ENCODE measurements at places on chromosomes 12 and 14. TPM values are rescaled to one million over a fixed set of nuclear protein-coding genes. Genes with fewer than 3 reads are reported as not detected.

GRCh38 chr12:2613326-2614073, 181.3 kb upstream of the FKBP4 start:
- H3K36me3 ChIP-seq, result peaks cover 29% of the 10 kb centered on the region
- H3K27me3 ChIP-seq, result peaks cover 2% of the 10 kb centered on the region
- DNase-seq, result peak; percentile 97
- H3K4me1 ChIP-seq, result peaks cover 40% of the 10 kb centered on the region
- peak overlapping the region; percentile 92 for H3K27ac ChIP-seq

DNA sequence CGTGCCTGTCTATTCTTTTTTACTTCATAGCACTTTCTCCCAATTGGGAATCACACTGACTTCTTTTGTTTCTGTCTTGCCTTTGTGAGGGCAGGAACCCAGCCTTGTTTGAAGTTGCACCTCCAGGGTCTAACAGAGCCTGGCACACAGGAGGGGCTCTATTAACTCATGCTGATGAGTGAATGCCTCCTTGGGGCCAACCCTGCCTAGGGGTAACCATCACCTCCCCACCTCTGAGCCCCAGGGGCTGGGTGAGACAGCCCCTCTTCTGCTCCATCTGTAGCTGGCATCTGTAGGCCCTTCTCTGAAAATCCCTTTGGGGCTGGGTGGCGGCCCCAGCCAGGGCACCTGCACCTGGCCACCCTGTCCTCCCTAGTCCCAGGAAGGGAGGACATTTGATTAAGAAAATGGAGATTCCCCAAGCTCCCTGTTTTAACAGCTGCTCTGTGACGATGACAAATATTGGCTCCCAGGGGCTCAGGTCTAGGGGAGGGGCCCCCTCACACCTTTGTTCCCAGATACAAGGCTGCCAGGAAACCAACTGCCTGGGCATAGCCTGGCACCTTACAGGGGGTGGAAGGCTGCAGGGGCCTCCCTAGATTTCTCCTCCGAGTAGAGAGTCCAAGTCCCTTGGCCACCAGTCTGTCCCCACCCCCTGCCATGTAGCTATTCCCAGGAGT, 11.8 kb downstream of the TAMALIN start:
- H3K4me1 ChIP-seq, result peaks cover 8% of the 10 kb centered on the region
- no peak overlapping the region for H3K4me3 ChIP-seq
- peaks cover 3% of the 10 kb centered on the region for H3K27me3 ChIP-seq
- no peak for DNase-seq
- no peak overlapping the region for H3K27ac ChIP-seq
- H3K36me3 ChIP-seq, result no peaks in the 10 kb centered on the region

GRCh38 chr12:106147956-106148355, 9.2 kb upstream of the NUAK1 start:
- no peak for DNase-seq
- H3K4me3 ChIP-seq, result no peak overlapping the region
- H3K27ac ChIP-seq, result no peak overlapping the region
- H3K27me3 ChIP-seq, result no peaks in the 10 kb centered on the region
- peaks cover 31% of the 10 kb centered on the region for H3K4me1 ChIP-seq
- no peaks in the 10 kb centered on the region for H3K36me3 ChIP-seq

GRCh38 chr14:94575730-94576585, 5.3 kb upstream of the SERPINA5 start:
- no peak for DNase-seq
- H3K4me3 ChIP-seq, result no peak overlapping the region
- H3K36me3 ChIP-seq, result no peaks in the 10 kb centered on the region

DNA sequence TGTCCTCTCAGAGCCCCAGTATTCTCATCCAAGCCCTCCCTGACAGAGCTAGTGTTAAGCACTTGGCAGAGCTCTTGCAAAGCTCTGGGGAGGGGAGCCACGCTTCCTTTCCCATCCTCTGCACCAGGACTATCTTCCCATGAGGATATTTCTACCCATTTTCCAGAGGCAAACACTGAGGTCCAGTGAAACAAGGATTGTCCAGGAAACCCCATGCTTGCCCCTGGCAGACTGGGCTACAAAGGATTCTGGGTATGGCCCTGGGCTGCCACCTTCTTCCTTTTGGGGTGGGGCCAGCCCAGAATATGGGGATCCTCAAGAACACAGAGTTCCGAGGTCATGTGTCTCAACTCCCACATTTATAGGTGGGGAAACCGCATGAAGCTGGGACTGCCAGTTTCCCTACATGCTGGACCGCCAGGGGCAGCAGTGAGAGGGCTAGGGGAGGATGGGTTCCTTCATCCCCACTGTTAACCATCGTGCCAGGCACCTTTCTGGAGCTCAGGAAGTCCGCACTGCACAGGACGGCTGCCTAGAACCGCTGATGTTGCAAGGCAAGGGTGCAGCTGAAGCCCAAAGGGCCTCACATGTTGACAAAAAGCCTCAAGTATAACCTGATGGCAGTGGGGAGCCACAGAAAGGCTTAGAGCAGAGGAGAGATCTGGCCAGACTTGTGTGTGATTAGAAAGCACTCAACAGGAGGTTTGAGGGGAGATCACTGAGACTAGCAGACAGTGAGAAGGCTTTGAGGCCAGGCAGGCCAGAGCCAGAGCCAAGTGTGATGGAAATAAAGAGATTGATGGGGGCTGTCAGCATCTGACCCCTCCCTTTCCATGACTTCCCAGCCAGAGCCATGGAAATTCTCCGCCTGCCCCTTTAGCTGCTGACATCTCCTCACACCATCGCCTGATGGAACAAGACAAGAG, 5.5 kb upstream of the CCDC85C start:
- H3K36me3 ChIP-seq, result no peaks in the 10 kb centered on the region
- H3K4me1 ChIP-seq, result peaks cover 22% of the 10 kb centered on the region
- DNase-seq, result no peak
- H3K27ac ChIP-seq, result no peak overlapping the region
- H3K27me3 ChIP-seq, result no peaks in the 10 kb centered on the region

GRCh38 chr12:12017135-12017581, 53.6 kb upstream of the BCL2L14 start:
- peaks cover 17% of the 10 kb centered on the region for H3K4me1 ChIP-seq
- no peak overlapping the region for H3K27ac ChIP-seq
- H3K4me3 ChIP-seq, result no peak overlapping the region
- no peaks in the 10 kb centered on the region for H3K36me3 ChIP-seq

GRCh38 chr14:33279865-33280264, 341.2 kb downstream of the NPAS3 start:
- no peak overlapping the region for H3K4me3 ChIP-seq
- no peak overlapping the region for H3K27ac ChIP-seq
- DNase-seq, result no peak
- no peaks in the 10 kb centered on the region for H3K4me1 ChIP-seq
- no peaks in the 10 kb centered on the region for H3K36me3 ChIP-seq

DNA sequence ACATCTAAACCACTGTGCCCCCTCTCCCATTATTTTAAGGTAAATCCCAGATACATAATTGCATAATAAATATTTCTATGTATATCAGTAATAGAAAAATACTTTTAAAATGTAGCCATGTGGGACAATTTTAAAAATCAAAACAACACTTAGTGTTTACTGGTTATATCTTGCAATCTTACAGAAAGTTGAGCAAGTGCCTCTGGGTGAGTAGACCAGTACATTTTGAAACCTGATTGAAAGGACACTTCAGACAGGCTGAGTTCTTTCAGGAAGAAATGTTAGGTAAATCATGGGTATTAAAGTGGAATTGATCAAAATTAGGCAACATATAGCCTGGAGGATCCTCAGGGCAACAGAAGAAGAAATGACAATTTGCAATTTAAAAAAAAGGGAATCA, 7.2 kb downstream of the SLC38A4 start:
- no peak for DNase-seq
- no peaks in the 10 kb centered on the region for H3K27me3 ChIP-seq
- no peaks in the 10 kb centered on the region for H3K36me3 ChIP-seq

DNA sequence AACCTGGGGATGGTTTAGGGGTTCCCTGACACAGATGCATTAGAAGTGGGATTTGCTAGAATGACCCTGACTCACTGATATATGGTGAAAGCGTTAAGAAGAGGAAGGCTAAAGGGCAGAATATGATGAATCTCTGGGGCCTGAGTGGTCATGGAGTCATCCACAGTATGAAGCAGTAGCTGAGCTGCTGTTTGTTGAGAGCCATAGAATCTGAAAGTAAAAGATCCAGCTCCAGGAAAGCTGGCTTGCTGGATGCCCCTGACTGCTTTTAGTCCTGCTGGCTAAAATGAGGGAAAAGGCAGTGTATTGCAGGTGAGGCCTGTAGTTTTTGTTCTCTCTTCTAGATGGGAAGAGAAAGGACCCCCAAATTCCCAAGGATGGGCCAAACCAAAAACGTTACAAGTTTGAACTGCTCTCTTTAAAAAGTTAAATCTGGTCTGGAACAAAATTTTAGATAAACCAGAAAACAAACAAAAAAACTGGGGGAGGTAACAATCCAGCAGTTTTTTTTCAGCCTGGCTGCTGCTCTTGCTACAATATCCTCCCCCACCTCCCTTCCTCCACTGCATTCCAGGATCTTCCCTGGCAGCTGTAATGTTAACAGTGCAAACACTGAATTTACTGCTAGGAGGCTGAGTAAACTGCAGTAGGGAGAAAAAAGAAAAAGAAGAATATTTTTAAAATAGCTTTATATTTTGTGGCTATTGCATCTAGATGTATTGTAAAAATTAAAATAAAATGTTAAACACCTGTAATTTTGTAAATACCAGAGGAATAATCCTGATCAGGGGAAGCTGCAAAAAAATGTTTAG, 16.5 kb downstream of the SEL1L start:
- H3K4me1 ChIP-seq, result peaks cover 29% of the 10 kb centered on the region
- no peaks in the 10 kb centered on the region for H3K27me3 ChIP-seq
- peak overlapping the region; percentile 53 for H3K4me3 ChIP-seq
- DNase-seq, result peak; percentile 52
- peak overlapping the region; percentile 76 for H3K27ac ChIP-seq
- H3K36me3 ChIP-seq, result peaks cover 23% of the 10 kb centered on the region

- DNase-seq, result no peak
- H3K4me1 ChIP-seq, result peaks cover 71% of the 10 kb centered on the region
- H3K4me3 ChIP-seq, result no peak overlapping the region
- H3K36me3 ChIP-seq, result peaks cover 38% of the 10 kb centered on the region
- peak overlapping the region; percentile 42 for H3K27ac ChIP-seq
- no peaks in the 10 kb centered on the region for H3K27me3 ChIP-seq
These were observed 10.5 kb downstream of the E2F7 start for GRCh38 chr12:77054851-77055250.

GRCh38 chr12:47813511-47814196, 6.0 kb downstream of the HDAC7 start:
- H3K27me3 ChIP-seq, result peaks cover 5% of the 10 kb centered on the region
- no peak for DNase-seq
- peaks cover 96% of the 10 kb centered on the region for H3K4me1 ChIP-seq
- peak overlapping the region; percentile 87 for H3K4me3 ChIP-seq
- peak overlapping the region; percentile 90 for H3K27ac ChIP-seq

DNA sequence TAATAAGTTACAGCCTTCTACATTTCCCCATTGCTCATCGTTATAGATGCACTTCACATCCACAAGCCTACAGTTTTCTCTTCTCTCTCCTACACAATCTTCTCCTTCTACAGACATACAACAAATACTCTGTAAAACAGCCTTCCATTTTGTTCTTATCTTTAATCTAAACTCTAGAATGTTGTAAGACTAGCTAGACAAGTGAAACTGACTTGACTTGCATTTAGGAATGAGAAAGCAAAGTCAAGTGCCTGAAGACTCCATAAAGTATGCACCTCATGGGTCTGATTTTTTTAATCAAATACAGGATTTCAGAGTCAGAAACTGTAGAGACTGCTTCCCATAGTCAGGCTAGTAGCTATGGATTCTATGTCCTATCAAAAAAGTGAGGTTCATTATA, 190.3 kb downstream of the KLHL28 start:
- H3K4me1 ChIP-seq, result no peaks in the 10 kb centered on the region
- no peaks in the 10 kb centered on the region for H3K36me3 ChIP-seq
- no peaks in the 10 kb centered on the region for H3K27me3 ChIP-seq
- DNase-seq, result no peak
- no peak overlapping the region for H3K4me3 ChIP-seq
- H3K27ac ChIP-seq, result no peak overlapping the region

SPTB gene
- total RNA-seq, result 0.70 TPM

NELL2 gene
- not detected for total RNA-seq

YBX3 gene
- total RNA-seq, result 252 TPM

OTUB2 gene
- total RNA-seq, result 1.2 TPM

FAIM2 gene
- 0.34 TPM for total RNA-seq

Measured in HFFc6 (cell line).